Left lung (tissue), 14 donors: ENCODE measurements at places on chromosomes 3 and 15.

- no peak overlapping the region for H3K27ac ChIP-seq
- H3K4me1 ChIP-seq = no peaks in the 10 kb centered on the region
- no peaks in the 10 kb centered on the region for H3K36me3 ChIP-seq
These were observed 212.1 kb downstream of the P3H2 start for GRCh38 chr3:189908646-189909045.

GRCh38 chr15:56174649-56175048, 69.0 kb downstream of the RFX7 start:
- H3K4me1 ChIP-seq = no peaks in the 10 kb centered on the region
- no peaks in the 10 kb centered on the region for H3K27me3 ChIP-seq
- no peak overlapping the region for H3K27ac ChIP-seq
- DNase-seq = no peak

GRCh38 chr3:23629181-23629894, 176.4 kb upstream of the UBE2E1 start:
- no peaks in the 10 kb centered on the region for H3K4me1 ChIP-seq
- DNase-seq = no peak
- H3K27ac ChIP-seq = no peak overlapping the region
- no peaks in the 10 kb centered on the region for H3K27me3 ChIP-seq
- H3K36me3 ChIP-seq = no peaks in the 10 kb centered on the region
- H3K4me3 ChIP-seq = no peak overlapping the region

- H3K36me3 ChIP-seq = no peaks in the 10 kb centered on the region
- no peak overlapping the region for H3K4me3 ChIP-seq
- no peaks in the 10 kb centered on the region for H3K4me1 ChIP-seq
- H3K27ac ChIP-seq = no peak overlapping the region
- H3K27me3 ChIP-seq = peaks cover 24% of the 10 kb centered on the region
- DNase-seq = no peak
These were observed 5.8 kb downstream of the NLGN1 start for GRCh38 chr3:173403376-173403775.

GRCh38 chr3:141225939-141226338, 5.7 kb upstream of the PXYLP1 start:
- H3K36me3 ChIP-seq = no peaks in the 10 kb centered on the region
- H3K27ac ChIP-seq = no peak overlapping the region
- peaks cover 6% of the 10 kb centered on the region for H3K4me1 ChIP-seq
- DNase-seq = no peak
- no peak overlapping the region for H3K4me3 ChIP-seq
- H3K27me3 ChIP-seq = no peaks in the 10 kb centered on the region

DNA sequence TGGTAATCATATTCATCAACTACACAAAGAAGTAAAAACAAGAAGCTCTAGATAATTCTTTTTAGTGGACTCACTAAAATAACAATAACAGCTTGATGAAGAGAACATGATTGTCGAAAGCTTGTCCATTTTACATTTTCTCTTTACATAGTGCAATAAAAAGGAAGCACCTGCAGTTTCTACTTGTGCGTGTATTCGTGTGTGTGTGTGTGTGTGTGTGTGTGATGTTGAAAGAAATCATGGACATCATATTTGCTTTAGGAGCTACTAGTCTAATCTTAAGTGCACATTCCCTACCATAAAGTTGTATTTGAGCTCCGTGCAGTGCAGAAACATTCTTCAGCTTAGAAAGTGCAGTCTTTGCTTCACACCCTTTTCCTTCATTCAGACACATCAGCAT, 288.8 kb downstream of the ZBTB20 start:
- no peak overlapping the region for H3K4me3 ChIP-seq
- no peak overlapping the region for H3K27ac ChIP-seq
- H3K27me3 ChIP-seq = no peaks in the 10 kb centered on the region
- no peaks in the 10 kb centered on the region for H3K36me3 ChIP-seq

DNA sequence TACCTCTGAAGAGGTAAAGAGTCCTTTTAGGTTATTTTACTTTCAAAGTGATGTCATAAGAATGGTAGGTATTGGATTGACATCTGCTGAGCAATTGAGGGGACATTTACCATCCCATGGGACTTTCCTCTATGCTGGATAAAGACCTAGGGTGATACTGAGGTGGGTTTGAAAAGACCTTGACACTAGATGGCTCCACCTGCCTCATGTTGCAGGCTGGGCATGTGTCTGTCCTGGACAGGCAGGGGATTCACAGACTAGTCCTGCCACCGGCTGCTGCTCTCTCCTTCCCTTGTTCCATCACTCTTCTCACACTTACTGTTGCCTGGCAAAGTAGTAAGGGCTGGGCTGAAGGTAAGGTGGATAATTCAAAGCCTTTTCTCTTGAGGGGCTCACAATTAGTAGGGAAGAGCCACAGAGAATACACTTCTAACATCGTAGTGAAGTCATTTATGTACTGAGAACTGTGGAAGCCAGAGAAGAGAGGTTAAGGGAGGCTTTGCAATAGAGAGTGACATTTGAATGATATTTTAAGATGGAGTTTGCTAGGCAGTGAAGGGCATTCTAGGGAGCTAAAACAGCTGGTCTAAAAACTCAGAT, 27.7 kb downstream of the TRAK1 start:
- DNase-seq = no peak
- H3K36me3 ChIP-seq = no peaks in the 10 kb centered on the region
- H3K27me3 ChIP-seq = no peaks in the 10 kb centered on the region
- H3K4me3 ChIP-seq = no peak overlapping the region

- no peaks in the 10 kb centered on the region for H3K4me1 ChIP-seq
- no peaks in the 10 kb centered on the region for H3K36me3 ChIP-seq
- H3K27me3 ChIP-seq = no peaks in the 10 kb centered on the region
- H3K4me3 ChIP-seq = no peak overlapping the region
- no peak for DNase-seq
These were observed 64.4 kb upstream of the SKOR1 start for GRCh38 chr15:67760901-67761300.

DNA sequence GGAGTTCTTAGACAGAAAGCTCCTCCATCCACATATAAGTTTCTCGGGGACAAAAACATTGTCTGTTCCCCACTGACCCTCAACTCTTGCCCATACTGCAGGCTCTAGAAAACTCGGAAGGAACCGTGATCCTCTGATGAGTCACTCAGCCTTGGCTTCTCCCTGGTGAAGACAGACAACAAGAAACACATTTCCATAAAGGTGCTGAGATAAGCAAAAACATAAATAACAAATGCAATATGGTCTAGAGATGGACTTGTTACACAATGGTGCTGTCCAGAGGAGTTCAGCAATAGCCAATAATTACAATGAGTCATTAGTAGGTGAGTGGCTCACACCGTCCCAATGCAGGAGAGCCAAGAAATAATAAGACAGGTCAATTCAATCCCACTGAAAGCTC, 43.7 kb downstream of the MAGI1 start:
- H3K27me3 ChIP-seq = no peaks in the 10 kb centered on the region
- H3K27ac ChIP-seq = no peak overlapping the region
- H3K4me1 ChIP-seq = peaks cover 20% of the 10 kb centered on the region
- H3K4me3 ChIP-seq = no peak overlapping the region
- DNase-seq = no peak
- no peaks in the 10 kb centered on the region for H3K36me3 ChIP-seq

- H3K27ac ChIP-seq = no peak overlapping the region
- H3K4me1 ChIP-seq = no peaks in the 10 kb centered on the region
- no peaks in the 10 kb centered on the region for H3K27me3 ChIP-seq
- H3K4me3 ChIP-seq = no peak overlapping the region
- no peak for DNase-seq
These were observed 78.5 kb upstream of the ROBO1 start for GRCh38 chr3:79846148-79846933.

DNA sequence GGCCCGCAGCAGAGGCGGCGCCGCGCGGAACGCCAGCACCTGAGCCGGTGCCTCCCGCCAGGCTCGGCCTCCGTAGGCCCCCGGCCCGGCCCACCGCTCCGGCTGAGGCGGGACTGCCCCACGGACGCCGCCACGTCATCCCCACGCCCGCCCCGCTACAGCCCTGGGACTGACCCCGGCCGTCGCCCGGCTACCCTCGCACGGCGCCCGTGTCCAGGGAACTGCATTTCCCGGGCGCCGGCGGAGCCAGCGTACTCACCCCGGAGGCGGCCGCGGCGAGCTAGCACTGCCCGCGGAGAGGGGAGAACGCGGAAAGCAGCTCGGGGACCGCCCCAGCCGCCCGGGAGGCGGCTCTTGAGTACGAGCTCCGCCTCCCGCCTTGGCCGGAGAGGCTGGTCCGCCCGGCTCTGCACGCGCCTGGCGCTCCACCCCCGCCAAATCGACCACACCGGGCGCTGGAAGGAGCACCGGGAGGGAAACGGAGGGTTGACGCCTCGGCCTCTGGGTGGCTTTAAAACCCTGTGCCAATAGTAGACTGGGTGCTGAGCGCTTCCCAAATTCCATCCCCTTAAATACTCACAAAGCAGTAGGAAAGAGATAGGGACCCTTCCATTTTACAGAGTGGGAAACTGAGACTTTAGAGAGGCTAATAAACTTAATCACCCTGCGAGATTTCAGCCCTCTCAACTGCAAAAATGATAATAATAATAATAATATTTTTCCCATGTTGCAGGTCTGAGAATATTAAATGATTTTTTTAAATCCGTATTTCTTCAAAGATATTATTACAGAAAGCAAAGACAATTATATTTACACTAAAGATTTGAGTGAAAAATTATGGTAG, at the start of gene B4GALT4:
Gene B4GALT4, minus strand, starts transcription at position 288 of the 844 bp plus-strand sequence. CDS start 10,779 bp downstream, outside the sequence.
- peak; percentile 85 for DNase-seq
- no peaks in the 10 kb centered on the region for H3K27me3 ChIP-seq
- H3K4me3 ChIP-seq = peak within 1 kb of the TSS; percentile 66
- peak within 1 kb of the TSS; percentile 96 for H3K27ac ChIP-seq

DNA sequence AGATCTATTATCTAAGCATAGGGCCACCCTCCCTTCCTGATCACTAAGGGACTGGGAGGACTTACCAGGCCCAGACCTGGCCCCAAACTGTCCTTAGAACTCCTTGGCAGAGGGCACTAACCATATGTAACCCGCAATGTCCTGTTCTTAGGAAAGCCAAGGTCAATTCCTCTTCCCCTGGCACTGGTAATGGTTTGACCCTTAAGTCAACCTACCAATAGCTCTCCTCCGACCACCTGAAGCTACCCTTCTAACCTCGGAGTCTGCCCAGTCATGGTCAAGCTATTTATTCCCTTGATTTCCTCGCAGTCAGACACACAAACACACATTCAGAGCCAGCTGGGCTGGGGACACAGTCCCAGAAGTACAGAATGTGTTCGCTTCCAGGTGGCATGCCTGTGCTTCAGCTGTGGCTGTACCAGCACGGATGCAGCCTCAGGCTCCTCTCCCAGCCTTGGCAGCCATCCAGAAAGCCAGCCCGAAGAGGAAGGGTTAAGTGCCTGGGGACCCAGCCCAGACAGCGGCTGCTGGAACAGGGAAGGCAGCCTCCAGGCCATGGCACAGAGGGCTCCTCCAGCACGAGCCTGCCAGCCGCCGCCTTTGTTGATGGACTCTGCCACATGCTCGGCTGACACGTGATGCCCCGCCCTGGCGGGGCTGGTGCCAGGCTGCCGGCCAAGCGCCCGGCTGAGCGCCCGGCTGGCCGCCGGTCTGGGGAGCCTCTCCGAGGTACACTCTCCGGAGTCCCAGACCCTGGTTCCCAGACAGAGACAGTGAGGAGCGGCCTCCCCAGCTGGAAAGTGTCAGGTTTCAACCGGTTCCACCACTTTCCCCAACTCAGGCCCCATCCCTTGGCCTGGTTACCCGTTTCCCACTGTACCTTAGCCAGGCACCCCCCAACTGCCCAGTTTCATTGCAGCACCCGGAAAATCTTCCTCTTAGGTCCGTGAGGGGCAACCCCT, 5.5 kb downstream of the BMF start:
- H3K36me3 ChIP-seq = no peaks in the 10 kb centered on the region
- DNase-seq = peak; percentile 85
- no peaks in the 10 kb centered on the region for H3K27me3 ChIP-seq
- no peak overlapping the region for H3K4me3 ChIP-seq

DNA sequence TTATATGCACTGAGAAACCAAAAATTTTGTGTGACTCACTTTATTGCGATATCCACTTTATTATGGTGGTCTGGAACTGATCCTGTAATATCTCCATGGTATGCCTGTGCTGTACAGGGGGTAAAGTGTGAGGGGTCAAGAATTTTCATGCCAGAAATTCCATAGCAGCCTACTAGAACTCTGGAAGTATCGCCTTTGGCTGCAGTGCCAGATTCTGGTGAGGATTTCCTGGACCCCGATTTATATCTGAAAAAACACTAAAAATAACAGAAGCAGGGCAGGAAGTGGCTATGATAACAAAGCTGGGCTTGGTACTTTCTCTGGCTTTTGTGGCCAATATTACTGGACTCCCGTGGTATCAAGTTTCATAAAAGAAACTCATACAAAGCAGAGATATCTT, 36.4 kb downstream of the CCDC80 start:
- no peaks in the 10 kb centered on the region for H3K27me3 ChIP-seq
- H3K4me1 ChIP-seq = no peaks in the 10 kb centered on the region
- H3K36me3 ChIP-seq = no peaks in the 10 kb centered on the region
- H3K27ac ChIP-seq = no peak overlapping the region
- no peak overlapping the region for H3K4me3 ChIP-seq

DNA sequence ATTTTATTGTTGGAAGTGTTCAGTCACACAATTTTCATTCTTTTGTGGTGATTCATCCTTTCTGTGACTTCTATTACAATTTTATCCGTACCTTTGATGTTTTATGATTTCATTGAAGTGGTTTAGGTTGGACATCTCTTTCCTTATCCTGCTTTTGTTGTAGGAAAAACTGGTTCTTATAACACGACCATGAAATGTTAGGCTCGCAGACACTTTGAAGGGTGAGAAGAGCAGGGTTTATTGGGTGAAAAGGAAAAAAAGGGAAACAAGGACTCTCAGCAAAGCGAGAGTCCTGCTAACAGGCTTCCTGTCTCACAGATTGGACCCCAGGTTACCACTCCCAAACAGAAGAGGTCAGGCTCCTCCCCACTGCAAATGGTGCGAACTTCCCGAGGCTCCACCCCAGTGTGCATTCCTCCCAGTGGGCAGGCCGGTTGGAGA, 257.4 kb downstream of the STXBP5L start:
- no peaks in the 10 kb centered on the region for H3K4me1 ChIP-seq
- H3K4me3 ChIP-seq = no peak overlapping the region
- no peak for DNase-seq

DNA sequence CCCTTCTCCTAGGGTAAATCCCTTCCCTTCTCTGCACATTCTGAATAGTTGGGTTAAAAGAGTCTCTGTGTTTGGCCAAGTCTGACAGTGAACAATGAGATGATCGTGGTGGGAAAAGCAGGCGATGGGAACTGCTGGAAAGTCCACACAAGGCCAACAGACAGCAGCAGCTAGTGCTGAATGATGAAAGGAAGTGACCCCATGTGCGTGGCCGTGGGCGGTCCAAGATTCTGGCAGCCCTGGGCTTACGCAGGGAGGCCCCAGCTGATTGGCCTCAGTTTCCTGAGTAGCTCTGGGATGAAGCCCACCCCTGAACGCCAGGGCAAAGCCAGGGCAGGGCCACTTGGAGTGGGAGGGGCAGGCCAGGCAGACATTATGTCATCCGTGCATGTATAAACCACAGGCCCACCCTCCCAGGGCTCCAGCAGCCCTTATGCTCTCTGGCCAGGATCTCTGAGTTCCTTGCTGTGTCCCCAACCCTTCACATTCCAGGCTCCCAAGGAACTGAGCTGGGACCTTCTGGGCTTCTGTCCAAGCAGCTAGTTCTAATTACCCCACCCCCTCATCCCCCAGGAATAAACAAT, 57.8 kb downstream of the CDC25A start:
- DNase-seq = no peak
- peaks cover 14% of the 10 kb centered on the region for H3K4me1 ChIP-seq
- no peaks in the 10 kb centered on the region for H3K27me3 ChIP-seq
- no peaks in the 10 kb centered on the region for H3K36me3 ChIP-seq
- H3K4me3 ChIP-seq = no peak overlapping the region
